ENCODE measurements at places on chromosomes 6 and 20. TPM values are rescaled to one million over a fixed set of nuclear protein-coding genes. Genes with fewer than 3 reads are reported as not detected.

The COL19A1 gene
- total RNA-seq: 0.14 TPM

GRCh38 chr6:106442395-106442794 lies 81.9 kb downstream of the CRYBG1 start:
- DNase-seq: no peak

GRCh38 chr6:137490961-137491360 lies 3.2 kb downstream of the OLIG3 start:
- DNase-seq: no peak

- DNase-seq: no peak
These were observed 14.2 kb downstream of the SMPDL3A start for GRCh38 chr6:122803171-122803661.

DNA sequence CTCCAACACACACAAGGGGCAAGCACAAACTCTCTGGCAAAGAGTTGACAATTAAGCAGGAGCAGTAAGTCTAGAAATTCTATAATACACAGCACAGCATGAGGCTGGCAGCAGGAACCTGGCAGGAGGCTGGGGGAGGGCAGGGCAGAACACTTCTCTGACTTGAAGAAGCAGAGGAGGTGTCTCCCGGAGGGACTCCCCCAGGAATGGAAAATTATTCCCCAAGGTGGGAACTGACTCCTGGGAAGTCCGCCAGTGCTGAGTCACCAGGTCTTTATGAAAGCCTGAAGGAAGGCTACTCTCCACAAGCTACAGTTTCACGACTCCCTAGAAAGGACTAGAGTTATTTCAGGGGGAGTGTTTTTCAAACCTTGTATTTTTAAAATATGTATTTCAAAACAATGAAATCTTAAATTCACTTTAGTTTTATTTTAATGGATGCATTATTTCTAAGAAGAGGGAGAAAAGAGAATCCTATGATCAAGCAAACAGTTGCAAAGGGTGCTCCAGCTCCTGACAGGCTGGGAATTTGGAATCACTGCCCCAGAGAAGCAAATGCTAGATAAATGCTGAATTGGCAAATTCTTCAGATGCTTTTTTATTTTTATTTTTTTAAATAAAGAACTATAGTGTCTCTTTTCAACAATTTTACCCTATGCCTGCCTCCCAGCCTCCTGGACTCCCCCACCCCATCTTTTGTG lies 192.8 kb downstream of the LY86 start:
- DNase-seq: peak; percentile 91

- DNase-seq: no peak
These were observed 292.5 kb downstream of the FARS2 start for GRCh38 chr6:5553767-5554166.

DNA sequence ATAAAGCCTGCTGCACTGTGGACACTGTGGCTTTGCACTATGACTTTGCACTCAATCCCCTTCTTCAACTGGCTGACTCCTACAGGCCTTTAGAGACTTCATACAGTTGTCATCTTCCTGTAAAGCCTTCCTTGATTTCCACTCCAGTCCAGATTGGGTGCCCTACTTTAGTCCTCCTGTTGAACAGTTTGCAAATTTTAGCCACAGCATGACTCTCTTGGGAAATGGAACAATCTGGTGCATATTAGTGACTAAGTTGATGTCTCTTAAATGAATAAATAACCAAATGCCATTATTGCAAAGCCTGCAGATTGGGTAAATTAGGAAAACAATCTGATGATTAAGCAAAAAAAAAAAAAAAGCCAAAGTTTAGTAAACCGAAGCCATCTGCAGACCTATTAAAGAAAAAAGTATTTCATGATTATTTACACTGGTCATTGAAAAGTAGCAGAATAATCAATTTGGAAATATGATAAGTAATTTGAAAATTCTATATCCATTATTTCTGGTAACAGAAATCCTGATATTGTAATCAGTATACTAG lies 12.6 kb downstream of the PLCB4 start:
- no peak for DNase-seq

The RNASET2 gene
- total RNA-seq: 45.4 TPM

The SCUBE3 gene
- 15.2 TPM for total RNA-seq

The KCNS1 gene
- not detected for total RNA-seq

GRCh38 chr6:105839266-105839665 lies 246.9 kb upstream of the PRDM1 start:
- no peak for DNase-seq

DNA sequence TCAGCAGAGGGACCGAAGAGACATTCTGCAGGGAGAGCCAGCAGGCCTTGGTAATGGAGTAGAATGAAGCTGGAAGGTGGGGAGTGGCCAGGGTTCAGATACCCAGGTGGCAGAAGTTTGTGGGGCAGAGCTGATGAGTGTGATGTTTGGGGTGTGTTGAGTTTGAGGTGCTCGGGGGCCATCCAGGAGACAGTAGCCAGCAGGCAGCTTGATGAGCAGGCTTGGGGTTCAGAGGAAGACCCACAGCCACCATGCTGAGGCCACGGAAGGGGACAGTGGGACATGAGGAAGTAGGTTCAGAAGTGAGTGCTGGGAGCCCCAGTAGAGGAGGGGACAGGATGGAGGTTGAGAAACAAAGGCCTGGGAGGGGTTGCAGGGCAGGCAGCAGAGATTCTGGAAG lies 11.1 kb upstream of the FOXS1 start:
- DNase-seq: peak; percentile 37

DNA sequence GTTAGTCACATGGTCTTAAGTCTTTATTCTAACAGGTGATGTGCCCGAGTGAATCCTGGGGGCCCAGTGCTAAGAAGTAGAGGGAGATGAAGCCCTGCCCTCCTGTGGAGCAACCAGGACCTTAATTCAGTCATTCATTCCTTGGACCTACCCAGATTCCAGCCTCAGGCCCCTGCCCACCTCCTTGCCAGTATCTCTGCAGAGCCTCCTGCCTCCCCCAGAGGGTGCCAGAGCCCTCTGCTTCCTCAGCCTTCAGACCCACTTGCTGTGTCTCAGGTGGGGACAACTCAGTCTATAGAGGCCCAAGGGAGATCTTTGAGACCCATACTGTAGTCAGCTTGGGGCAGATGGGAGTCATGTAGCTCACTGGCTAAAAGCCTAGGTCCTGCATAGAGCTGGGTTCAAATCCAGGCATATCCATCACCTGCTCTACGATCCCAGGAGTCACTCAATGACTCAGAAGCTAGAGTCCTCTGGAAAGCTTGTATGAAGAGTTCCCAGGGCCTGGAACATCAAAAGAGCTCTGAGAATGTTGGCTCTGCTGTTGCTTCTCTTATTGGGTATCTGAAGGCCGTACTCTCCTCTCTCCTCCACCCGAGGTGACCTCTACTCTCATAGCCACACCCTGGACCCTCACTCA lies 3.9 kb upstream of the SIGLEC1 start:
- peak; percentile 78 for DNase-seq

DNA sequence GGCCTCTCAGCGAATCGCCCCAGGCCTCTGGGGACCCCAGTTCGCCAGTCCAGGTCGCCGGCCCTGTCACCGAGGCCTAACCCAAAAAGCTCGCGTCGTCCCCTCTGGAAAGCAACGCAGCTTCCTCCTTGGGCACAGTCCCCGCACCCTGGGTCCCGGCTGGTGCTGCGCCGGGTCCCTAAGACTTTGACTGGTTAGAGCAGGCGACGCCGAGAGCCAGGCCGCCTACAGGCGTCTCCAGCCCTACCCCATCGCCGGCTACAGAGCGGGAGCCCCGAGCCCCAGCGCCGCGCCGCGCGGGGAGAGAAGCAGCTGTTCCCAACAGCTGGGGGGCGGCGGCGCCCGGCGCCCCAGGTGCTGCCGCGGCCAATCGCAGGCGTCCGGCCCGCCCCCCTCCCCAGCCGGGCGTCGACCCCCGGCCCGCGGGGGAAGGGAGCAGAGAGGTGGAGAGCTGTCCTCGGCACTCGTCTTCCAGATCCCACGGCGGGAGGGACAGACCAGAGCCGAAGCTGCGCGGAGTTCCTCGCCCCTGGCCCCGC lies 540 bp upstream of the RBM24 start:
- DNase-seq: peak; percentile 85

GRCh38 chr6:155079985-155080452 lies 84.9 kb downstream of the TIAM2 start:
- DNase-seq: no peak

Measured in posterior vena cava (tissue), 2 donors.